Erythroblast (primary cell): ENCODE measurements at places on chromosomes 3 and 15.

- no peak for DNase-seq
Measured at GRCh38 chr15:70165716-70166284, 68.1 kb upstream of the TLE3 start.

DNA sequence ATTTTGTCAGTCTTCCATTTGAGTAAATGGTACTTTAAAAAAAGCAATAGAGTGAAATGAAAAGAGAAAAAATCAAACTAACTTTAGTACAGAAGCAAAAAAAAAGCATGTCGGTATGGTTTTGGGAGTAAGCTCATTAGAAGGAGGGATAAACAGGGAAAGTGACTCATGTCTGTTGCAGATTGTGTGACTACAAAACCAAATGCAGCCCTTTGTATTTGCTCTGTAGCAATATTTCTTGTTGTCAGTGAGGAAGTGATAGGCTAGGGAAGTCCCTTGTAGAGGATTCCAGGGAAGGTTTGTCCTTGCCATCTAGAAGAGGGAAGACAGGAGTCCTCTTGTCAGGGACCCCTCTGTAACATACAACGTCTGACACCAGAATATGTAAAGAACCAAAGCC is 150.5 kb upstream of the POU1F1 start:
- DNase-seq: no peak

GRCh38 chr3:122394173-122394572 is 10.2 kb downstream of the FAM162A start:
- no peak for DNase-seq

DNA sequence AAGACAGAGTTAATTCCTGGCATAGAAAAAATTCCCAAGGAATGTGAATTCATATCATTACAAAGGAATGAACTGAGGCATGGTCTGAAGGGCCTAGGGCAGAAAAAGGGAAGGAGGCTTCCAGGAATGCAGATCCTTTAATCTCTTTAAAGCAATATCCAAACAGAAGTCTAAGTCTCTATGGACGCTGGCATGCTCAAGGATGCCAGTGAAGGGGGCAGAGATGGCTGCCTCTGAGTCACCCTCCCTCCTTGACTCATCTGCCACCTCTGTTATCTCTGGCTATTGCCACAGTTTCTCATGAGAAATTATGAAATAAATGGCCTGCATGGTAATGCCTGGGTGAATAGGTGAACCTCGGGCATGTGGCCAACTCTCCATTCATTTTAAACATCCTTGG is 96.3 kb upstream of the BCL6 start:
- no peak for DNase-seq

GRCh38 chr3:121724130-121724529 is 25.4 kb downstream of the GOLGB1 start:
- no peak for DNase-seq

- DNase-seq: no peak
Measured at GRCh38 chr3:87052499-87053260, 61.7 kb upstream of the VGLL3 start.

DNA sequence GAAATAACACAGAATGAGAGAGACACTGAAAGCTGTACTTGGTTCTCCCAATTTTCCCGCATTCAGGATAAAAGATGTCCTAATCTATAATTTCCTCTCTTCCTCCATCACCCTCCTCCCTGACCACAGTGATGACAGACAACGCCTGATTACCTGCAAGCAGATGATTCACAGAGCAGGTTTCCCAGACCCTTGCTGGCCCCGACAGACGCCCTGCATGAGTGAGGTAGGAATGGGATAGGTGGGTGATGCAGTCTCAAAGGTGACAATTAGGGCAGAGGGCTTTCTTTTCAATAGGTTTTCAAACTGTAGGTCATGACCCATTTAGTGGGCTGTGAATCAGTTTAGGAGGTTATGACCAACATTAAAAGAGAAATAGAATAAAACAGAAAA is 5.2 kb upstream of the CXCR6 start:
- no peak for DNase-seq

DNA sequence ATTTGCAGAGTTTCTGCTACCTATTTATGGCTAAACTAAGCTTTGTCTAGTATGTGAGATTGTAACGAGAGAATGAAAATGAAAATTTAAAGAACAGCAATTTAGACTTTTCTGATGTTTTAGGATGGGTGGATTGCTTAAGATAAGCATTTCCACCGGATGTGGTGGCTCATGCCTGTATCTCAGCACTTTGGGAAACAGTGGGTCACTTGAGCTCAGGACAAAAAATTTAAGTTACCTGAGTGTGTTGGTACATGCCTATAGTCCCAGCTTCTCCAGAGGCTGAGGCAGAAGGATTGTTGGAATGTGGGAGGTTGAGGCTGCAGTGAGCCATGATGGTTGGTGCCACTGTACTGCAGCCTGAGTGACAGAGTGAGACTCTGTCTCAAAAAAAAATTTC is 3.3 kb downstream of the PPP4R2 start:
- no peak for DNase-seq

DNA sequence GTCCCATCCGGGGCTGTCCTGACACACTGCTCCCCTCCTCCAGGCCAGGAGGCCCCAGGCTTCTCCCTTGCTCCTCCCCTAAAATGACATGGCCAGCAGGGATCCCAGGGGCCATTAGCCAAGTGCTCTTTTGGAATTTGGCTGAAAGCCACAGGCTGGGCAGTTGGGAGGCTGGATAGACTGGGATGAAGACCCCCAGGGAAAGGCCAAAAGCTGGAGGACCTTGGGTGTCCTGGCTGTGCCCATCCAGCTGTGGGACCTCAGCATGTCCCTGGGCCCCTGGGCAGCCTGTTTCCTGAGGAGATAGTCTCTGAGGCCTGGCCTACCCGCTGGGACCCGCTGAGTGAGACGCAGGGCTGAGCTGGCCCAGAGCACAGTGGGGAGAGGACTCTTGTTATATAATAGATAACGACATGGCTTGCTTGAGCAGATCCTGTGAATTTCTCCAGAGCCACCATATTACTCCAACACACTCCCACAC is 5.7 kb upstream of the PDE8A start:
- DNase-seq: no peak

- no peak for DNase-seq
Measured at GRCh38 chr3:36250191-36250590, 130.1 kb upstream of the STAC start.

DNA sequence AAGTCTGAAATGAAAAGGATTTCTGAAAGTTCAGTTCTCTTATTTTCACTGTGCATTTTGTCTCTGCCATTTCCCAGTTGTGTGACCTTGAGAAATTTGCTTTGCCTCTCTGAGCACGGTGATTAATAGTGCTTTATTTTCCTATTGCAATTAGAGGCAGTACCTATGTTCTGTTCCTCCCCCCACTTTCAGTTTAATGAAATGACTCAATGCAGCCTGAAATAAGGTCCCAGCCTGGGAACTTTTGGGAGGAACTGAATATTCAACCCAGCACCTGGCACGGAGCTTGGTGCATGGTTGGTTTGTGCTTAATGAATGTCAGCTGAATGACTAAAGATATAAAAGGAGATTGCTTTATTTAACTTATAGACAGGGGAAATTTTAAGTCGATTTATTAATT is 352.6 kb downstream of the PDCD6IP start:
- DNase-seq: no peak

GRCh38 chr3:171932153-171932611 is 89.0 kb downstream of the TMEM212 start:
- no peak for DNase-seq

DNA sequence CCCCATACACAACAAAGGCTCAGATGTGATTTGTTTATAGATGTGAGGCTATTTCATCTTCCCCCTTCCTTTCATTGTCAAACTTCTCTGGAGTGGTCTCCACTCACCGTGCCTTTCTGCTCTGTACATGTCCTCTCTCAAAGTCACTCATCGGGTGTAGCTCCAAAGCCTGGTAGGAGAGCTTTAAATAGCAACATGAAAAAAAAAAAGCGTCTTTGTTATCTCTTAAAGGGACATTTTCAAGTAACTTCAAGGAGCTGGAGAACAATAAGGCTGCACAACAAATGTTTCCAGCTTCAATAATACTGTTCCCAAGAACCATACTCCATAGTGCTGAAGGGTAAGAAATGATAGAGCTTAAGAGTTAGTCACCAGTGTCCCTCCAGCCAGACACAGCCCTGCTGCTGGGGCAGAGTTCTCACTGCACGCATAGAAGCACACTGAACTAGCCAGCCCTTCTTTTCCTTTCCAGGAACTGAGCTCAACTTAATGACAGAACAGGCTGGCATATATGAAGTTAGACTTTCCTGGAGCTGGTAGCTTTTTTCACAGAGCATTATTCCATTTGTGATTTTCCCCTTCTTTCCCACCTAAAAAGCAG is 8.1 kb downstream of the FBXO40 start:
- no peak for DNase-seq

DNA sequence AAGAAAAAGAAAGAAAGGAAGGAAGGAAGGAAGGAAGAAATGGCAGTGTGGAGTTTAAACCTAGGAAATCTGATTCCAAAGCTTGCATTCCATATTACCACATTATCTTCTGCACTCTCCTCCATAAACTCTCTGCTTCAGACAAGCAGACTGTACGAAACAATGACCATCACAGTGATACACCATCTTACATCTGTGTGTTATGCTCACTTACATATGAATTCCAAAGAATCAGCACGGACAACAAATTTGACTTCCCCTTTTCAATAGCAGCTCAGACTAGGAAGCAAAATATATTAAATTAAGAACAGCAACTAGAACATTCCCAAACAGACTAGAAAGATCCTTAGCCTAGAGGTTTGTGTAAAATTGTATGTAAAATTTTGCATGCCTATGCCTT is 18.0 kb upstream of the PPM1L start:
- no peak for DNase-seq

DNA sequence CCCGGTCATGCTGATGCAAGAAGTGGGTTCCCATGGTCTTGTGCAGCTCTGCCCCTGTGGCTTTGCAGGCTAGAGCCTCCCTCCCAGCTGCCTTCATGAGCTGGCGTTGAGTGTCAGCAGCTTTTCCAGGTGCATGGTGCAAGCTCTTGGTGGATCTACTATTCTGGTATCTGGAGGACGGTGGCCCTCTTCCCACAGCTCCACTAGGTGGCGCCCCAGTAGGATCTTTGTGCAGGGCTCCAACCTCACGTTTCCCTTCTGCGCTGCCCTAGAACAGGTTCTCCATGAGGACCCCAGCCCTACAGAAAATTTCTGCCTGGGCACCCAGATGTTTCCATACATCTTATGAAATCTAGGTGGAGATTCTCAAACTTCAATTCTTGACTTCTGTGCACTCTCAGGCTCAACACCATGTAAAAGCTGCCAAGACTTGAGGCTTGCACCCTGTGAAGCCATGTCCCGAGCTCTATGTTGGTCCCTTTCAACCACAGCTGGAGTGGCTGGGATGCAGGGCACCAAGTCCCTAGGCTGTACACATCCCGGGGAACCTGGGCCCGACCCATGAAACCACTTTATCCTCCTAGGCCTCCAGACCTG is 238.4 kb upstream of the MDFIC2 start:
- DNase-seq: peak; percentile 40

GRCh38 chr15:58293622-58294550 is 137.9 kb upstream of the LIPC start:
- DNase-seq: no peak

GRCh38 chr3:40340541-40341170 is 31.1 kb downstream of the EIF1B start:
- DNase-seq: no peak

- DNase-seq: no peak
Measured at GRCh38 chr3:66382142-66382541, 118.7 kb downstream of the LRIG1 start.

GRCh38 chr3:30666572-30667279 is 60.3 kb downstream of the TGFBR2 start:
- DNase-seq: no peak

DNA sequence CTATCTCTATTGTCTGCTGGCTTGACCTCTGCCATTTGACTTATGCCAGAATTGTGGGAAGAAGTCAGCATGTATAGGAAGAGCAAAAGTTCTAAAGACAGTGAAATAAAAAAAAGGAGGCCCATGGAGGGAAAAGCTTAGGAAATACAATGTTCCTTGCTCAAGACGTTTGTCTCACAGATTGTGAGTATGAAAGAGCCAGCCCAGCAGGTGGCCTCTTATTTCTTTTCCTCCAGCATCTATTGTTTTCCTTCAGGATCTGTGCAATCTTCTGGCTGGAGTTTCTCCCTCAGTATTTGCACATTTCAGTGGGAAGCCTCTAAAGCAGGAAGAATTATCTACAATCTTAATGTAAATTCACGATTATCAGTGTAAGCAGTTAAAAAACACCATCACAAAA is 43.7 kb downstream of the ZDHHC3 start:
- DNase-seq: no peak

GRCh38 chr15:62307551-62307950 is 142.5 kb upstream of the C2CD4B start:
- DNase-seq: no peak

- DNase-seq: peak; percentile 45
Measured at GRCh38 chr3:44914936-44915335, 40.5 kb downstream of the TGM4 start.

DNA sequence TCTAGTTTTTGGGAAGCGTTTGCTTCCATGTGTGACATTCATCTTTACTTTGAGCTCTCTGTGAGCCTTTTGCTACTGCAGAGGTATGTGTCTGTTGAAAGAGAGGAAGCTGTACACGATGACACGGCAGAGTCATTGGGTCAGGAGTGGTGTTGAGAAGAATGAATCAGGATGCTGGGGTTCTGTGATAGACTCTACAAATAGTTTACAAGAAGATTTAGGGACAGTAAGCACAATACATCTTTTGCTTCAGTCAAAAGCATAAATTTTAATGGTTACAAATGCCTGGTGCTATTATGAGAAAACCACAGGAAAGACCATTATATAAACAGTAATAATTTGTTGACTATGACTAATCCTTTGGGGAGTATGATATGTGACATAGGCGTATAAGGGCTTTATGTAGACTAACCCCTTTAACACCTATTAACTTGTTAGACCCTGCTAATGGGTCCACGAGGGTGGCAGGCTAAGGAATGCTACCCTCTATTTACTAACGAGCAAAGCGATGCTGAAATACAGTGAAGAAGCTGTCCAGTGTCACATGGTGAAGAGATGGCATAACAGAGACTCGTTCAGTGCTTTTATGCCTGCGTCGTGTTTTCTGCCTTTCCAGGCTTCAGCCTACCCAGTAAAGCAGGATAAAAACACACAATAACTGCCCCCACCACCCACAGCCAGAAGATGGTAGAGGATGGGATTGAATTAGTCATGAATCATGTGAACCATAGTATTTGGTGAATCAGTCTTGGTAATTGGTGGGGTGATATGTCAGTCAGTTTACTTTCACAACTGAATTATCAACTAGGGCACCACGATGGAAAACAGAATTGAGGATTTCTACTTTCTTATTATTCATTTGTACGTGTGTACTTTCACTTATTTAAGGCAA is 118.8 kb downstream of the LPP start:
- DNase-seq: no peak

GRCh38 chr3:172241405-172241804 is 202.0 kb downstream of the FNDC3B start:
- no peak for DNase-seq

DNA sequence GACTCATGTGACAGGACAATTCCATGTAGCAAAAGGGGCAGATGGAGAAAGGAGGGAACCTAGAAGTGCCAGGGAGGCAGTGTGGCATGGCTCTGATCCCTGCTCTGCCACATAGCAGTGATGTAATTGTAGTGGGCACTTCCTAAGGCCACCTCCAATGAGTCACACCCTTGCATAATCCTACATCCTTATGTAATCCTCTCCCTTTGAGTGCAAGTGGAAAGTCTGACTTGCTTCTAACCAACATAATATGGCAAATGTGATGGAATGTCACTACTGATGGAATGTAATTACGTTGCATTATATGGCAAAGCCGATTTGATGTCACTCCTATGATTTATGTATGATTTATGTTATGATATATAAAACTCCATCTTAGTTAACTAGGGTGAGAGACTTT is 72.9 kb upstream of the ATP2C1 start:
- DNase-seq: peak; percentile 35

- no peak for DNase-seq
Measured at GRCh38 chr3:81592101-81592500, 169.3 kb downstream of the GBE1 start.
